NCI-H187 treated with DMSO at 0.1 percent for 48 hours (cell line): ENCODE measurements at places on chromosomes 11 and 22.

DNA sequence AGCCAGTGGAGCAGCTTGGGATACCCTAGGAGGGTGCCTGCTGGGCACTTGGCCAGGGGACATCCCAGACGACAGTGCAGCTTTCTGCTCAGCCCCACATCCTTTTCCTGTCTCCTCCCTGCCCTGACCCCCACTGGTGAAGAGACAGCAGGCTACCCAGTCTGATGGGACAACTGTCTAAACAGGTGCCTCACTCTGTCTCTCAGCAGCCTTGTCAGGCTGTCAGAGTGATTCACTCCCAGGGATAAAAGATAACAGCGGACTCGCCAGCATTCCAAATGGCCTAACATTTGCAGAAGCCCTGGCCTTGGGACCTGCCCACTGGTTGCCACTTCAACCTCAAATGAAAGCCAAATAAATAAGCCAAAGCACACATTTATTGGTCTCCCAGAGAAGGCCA lies 318.6 kb upstream of the PLET1 start:
- DNase-seq = no peak

DNA sequence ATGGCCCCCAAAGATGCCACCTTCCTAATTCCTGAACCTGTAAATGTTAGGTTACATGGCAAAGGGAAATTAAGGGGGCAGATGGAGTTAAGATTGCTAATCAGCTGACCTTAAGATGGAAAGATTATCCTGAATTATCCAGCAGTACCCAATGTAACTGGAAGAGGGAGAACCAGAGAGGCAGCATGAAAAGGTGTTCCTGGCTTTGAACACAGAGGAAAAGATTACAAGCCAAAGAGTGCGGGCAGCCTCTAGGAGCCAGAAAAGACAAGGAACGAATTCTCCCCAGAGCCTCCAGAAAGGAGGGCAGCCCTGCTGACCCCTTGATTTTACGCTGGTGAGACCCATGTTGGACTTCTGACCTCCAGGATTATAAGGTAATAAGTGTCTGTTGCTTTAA lies 15.1 kb upstream of the THRSP start:
- no peak for DNase-seq

GRCh38 chr11:64556044-64556720 lies 34.8 kb upstream of the SLC22A12 start:
- no peak for DNase-seq

- no peak for DNase-seq
Observed at GRCh38 chr11:64990222-64990923, 6.4 kb downstream of the BATF2 start.

GRCh38 chr11:102791271-102792036 lies 6.5 kb downstream of the MMP1 start:
- no peak for DNase-seq

DNA sequence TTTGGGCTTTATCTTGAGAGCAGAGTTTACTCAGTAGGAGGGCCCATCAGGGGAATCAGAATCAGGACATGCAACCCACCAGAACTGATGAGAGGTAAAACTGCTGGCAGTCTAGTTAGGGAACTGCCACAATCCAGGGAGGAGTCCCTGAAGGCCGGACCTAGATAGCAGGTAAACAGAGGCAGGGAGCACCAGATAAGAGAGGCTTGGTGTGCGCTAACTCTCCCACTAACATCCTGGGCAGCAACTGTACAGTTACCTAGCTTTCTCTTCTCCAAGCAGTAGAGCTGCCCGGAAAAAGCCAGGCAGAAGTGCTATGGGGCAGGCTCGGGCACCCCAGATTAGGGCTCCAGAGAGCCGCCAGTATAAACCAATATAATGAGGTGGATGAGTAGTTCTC lies 865 bp upstream of the AMOTL1 start:
- DNase-seq = no peak

DNA sequence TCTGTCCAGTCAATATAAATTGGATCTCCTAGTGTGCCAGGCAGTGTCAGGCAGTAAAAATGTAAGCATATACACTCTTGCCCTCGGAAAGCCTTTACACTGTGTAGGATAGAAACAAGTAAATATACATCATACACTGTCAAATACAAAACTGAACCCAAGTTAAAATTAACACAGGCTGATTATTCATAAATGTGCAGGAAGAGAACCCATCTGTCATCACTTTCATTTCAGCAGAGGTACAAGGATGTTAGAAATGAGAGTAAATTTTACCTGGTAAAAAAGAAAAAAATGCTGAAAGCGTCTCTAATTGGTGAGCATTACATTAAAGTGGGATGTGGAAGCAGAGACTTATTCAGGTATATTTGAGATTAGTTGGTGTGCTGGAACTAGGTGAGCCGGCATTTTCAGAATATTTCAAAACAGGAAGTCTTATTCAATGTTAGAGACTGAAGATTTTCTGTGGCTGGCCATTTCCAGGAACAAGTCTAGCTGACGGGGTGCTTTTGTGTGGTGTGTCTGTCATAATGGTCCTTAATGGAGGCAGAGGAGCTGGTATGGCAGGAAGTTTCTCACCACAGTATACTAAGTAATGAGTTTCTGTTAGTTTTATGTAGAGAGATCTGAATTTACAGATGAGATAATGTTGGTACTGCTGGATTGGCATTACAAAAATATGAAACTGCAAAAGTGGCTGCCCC lies 192.6 kb downstream of the CASP12 start:
- DNase-seq = no peak

DNA sequence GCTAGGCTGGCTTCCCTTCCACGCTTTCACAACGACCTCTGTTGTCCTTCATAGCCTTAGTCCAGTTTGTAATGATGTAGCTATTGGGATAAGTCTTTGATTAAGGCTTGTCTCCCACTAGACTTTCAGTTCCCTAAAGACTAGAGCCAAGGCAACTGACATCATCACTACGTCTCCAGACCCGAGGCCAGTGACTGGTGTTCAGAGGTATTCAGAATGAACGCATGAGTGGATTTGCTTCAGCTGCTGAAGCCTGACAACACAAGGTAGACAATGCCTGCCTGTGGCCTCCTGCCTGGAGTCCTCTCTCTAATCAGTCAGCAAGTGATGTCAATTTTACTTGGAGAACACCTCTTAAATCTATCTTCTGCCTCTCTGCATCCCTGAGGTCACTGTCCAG lies 13.6 kb downstream of the EFCAB6 start:
- no peak for DNase-seq

DNA sequence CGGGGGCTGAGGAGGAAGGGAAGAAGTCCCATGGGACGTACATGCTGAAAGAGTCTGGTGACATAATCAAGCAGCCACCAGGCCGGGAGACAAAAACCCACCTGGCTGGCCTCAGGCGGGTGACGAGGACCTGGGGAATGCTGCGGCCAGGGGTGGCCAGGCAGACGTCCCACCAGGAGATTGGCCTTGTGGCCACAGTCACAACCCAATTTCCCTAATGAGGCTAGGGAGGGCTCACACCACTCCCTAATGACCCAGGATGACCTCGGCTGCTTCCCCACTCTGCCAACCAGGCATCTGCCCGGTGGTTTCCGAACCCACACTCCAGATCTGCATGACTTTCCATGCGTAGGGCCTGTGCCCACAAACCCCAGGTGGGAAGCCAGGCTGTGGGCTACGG lies 66.9 kb downstream of the SCUBE1 start:
- DNase-seq = no peak

GRCh38 chr11:59243633-59244032 lies 30.9 kb upstream of the MPEG1 start:
- DNase-seq = no peak

GRCh38 chr11:61611309-61611708 lies 30.4 kb upstream of the SYT7 start:
- no peak for DNase-seq
